ENCODE measurements at places on chromosomes 13 and 19.

GRCh38 chr13:110265682-110266430 lies 41.1 kb downstream of the COL4A1 start:
- no peak for DNase-seq

GRCh38 chr13:109372666-109373065 lies 413.7 kb downstream of the IRS2 start:
- no peak for DNase-seq

- no peak for DNase-seq
Measured at GRCh38 chr13:51825165-51825592, 19.8 kb downstream of the TMEM272 start.

GRCh38 chr13:33828431-33829129 lies 10.6 kb downstream of the RFC3 start:
- no peak for DNase-seq

GRCh38 chr19:4069331-4069959 lies 2.7 kb upstream of the ZBTB7A start:
- no peak for DNase-seq

GRCh38 chr13:30370916-30371521 lies 51.3 kb upstream of the UBE2L5 start:
- DNase-seq, result no peak

DNA sequence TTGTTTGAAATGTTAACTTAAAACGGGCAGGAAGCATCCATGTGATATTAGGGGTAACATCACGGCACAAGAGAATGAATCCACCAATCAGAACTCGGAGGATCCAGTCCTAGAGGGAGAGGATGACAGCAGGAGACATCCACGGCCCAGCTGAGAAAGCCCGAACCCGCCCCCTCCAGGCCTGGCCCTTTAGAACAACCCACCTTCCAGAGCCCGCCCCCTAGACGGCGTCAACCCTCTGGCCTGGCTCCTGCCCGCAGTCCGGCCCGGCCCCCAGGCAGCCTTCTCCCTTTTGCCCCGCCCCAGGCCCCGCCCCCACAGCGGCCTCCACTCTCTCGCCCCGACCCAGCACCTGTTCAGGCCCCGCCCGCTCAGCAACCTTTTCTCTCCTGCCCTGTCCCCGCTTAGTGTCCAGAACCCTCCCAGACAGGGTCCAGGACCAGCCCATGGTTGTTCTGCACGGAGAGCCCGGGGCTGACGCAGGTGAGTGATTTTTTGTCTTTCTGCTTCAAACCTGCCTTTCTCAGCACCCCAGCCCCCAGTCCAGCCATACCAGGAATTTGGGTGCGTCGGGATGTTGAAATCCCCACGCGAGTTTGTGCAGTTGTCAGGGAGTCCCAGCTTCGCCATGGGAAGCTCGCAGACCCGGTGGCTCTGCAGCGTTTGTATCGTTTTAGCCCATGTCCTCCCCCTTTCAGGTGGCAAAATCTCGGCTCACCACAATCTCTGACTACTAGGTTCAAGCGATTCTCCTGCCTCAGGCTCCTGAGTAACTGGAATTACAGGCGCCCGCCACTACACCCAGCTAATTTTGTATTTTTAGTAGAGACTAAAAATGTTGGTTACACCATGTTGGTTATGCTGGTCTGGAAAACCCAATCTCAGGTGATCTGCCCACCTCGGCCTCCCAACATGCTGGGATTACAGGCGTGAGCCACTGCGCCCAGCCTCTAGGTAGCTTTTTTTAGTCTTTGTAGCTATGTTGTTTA lies 16.1 kb downstream of the ZNF816 start:
- no peak for DNase-seq

GRCh38 chr13:71879129-71879535 lies 12.1 kb upstream of the DACH1 start:
- DNase-seq, result peak; percentile 68

- peak; percentile 98 for DNase-seq
Measured at GRCh38 chr19:42850981-42851717, 28.4 kb downstream of the PSG1 start.

GRCh38 chr19:50626795-50627194 lies 12.9 kb downstream of the SYT3 start:
- DNase-seq, result no peak

- no peak for DNase-seq
Measured at GRCh38 chr13:106484084-106484483, 51.4 kb downstream of the EFNB2 start.

- peak; percentile 92 for DNase-seq
Measured at GRCh38 chr19:11089254-11090013, at the start of gene LDLR. Gene LDLR, plus strand, starts transcription at chr19:11089463. Its CDS starts 86 bp downstream, at chr19:11089549.

DNA sequence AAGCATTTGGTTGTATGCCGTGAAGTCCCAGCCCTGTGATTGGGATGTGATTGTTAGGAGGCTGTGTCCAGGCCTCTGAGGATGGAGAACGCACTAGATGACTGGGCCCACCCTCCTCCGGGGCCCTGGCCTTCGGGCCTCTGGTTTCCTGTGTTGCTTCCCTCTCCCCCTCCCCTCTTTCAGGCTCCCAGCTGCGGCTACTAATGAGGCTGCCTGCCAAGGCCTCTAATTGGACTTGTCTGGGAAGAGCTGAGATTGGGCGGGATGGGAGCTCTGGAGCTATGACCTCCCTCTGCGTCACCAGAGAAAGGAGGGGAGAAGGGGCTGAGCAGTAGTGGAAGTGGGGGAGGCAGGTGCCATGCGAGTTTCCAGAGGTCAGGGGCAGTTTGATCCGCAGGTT lies 9.9 kb downstream of the PTH2 start:
- DNase-seq, result peak; percentile 32

DNA sequence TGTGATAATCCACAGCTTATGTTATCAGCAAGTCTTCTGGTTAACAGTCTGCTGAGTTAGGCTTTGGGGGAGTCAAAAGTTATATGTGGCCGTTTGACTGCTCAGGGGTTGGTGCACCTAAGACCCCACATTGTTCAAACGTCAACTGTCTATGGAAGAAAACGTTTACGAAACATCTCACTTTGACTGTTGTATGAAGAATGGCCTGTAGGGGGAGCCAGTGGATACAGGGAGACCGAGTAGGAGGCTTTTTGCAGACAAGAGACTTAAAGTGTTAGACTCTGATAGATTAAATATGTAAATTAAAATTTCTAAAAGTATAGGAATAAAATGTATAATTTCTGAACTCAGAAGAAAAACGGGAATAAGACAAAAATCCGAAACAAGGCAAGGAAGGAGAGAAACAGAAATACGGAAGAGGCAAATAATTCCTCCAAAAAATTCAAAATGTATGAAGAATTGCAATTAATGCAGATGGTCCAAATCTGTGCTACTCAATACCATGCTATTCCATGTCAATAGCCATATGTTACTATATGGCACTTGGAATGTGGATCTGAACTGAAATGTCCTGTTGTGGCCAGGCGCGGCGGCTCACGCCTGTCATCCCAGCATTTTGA lies 37.8 kb downstream of the TNFSF14 start:
- DNase-seq, result peak; percentile 59

GRCh38 chr13:21075011-21075378 lies 13.6 kb upstream of the LATS2 start:
- DNase-seq, result no peak

DNA sequence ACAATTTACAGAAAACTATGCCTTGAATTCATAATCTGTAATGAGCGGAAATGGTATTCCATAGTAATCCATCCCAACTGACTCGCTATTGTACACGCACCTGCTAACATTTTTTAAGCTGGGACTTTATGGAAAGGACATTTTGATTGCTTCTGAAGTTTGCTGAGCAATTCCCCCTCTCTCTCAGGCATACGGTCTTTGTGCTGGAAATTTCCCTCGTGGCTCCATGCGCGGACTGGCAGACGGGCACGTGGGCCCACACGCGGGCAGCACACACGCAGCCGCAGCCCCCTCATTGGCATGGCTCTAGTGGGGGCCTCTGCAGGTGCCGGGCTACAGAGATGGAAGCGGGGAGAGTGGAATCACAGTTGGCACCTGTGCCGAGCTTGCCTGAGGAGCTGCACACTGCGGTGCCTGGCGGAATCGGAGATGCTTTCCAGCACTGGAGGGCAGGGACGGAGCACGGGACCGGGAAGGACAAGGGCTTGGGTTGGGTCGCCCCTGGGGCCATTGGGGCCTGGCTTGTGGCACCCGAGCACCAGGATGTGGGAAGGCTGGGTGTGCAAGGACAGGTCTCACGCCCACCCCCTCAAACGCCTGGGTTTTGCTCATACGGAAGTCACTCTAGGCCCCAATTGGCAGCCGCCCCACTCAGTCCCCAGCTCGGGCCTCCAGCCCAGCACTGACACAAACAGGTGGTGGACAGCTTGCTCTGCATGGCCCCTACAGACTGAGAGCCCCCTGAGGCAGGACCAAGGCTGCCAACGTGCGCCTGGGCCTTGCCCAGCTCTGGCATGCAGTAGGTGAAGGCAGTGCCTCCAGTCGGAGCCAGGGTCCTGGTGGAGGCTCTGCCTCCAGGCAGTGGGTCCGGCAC lies 30.2 kb upstream of the CCNE1 start:
- no peak for DNase-seq

- DNase-seq, result peak; percentile 56
Measured at GRCh38 chr19:10760273-10760944, 42.5 kb downstream of the DNM2 start.

DNA sequence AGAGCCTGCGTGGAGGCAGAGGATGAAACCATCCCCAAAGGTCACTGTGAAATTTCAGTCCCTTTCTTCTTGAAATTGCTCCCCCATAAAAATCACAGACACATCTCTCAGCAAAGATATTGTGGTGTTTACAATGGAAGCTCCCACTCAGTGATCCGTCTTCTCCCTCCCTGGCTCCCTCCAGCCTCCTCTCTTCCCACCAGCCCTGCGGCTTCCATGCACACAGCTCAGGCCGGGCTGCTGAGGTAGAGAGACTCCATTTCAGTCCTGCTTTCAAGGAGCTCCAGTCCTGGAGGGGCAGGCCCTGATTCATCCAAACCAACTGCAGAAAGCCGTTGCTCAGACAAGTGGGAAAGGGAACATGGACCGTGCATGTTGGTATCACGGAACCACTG lies 24.0 kb upstream of the MIER2 start:
- DNase-seq, result no peak

DNA sequence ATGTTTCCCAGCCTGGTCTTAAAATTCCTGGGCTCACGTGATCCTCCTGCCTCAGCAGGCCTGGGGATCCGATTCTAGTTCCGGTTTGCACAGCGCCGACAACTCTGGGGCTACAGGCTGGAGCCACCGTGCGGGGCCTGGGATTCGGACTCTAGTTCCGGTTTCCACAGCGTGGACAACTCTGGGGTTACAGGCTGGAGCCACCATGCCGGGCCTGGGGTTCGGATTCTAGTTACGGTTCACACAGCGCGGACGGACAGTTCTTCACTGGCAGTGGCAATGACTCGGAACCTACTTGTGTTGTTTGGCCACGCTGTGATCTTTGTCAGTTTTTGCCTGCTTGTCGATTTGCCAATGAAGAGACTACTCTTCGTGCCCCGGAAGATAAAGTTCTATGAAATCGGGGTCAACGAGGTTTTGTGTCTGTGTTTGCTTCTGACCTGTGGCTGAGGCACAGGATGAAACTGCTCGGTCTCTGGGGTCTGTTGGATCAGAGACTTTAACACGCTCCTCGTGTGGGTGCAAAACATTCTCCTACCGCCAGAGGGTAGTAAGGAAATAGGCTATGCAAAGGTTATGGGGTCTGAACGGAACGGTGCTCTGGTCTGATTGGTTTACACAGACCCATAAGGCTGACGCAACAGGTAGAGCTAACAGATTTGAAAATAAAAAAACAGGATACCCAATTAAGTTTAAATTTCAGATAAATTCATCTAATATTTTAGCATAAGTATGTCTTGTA lies 12.1 kb upstream of the ZSCAN1 start:
- peak; percentile 25 for DNase-seq

GRCh38 chr19:8575467-8575997 lies 1.7 kb downstream of the MYO1F start:
- peak; percentile 22 for DNase-seq

DNA sequence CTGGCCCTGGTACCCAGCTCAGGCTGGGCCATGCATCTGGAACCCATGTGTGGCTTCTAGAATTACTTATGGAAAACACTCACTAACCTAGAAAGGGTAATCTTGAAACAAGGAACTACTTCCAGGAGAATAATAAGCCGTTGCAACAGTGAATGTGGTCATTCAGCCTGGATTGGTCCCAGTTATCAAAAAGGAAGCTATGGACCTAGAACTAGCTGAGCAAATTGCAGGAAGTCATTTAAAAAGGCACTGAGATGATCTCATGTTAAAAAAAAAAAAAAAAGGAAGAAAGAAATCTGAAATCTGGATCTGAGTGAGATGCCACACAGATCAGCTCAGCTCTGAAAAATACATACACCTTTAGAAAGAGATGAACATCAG lies 59.6 kb downstream of the DCT start:
- no peak for DNase-seq

GRCh38 chr19:46355234-46356148 lies 8.6 kb downstream of the PPP5C start:
- DNase-seq, result no peak

- DNase-seq, result peak; percentile 41
Measured at GRCh38 chr13:29162638-29163235, 342.6 kb downstream of the MTUS2 start.

DNA sequence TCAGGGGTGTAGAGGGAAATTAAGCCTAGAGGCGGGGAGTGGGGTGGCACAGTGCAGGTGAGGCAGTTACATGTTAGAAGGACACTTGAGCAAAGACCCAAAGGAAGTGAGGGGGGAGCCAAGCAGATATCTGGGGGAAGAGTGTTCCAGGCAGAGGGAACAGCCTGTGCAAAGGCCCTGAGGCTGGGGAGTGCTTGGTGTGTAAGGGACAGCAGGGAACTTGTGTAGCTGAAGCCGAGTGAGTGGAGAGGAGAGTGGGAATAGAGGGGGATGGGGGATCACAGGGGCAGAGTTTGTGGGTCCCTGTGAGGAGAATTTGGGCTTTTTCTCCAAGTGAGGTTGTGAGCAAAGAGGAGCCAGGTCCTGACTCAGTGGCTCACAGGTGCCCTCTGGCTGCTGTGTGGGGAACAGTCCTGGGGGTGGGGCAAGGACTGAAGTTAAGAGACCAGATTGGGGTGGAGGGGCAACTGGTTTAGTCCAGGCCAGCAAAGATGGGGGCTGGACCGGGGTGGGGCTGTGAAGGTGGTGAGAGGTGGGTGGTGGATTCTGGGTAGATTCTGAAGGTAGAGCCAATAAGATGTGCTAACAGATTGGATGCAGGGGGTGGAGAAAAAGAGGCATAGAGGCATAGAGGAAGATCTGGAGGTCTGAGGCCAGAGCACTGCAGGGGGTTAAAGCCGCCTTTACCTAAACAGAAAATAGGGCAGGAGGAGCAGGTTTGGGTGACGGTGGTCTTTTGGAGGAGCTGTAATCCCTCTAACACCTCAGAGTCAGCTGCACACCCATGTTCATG lies 75.3 kb downstream of the CACNA1A start:
- DNase-seq, result peak; percentile 49

DNA sequence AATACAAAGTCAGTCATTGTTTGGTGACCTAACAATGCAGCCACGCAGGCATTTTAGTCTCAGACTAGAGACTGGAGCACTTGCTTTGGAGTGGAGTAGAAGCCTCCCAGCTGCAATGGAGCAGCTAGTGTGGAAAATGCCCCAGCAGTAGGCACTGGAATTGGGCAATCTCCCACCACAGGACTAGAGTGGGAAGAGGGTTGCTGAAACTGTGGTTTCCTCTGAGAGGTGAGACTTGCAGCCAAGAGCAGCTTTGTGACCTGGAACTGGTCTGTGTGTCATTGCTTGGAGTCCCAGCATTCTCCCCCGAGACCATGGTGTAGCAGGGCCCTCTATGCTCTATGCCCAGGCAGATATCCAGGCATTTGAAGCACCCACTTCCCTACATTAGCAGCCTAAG lies 556.3 kb downstream of the UQCRFS1 start:
- no peak for DNase-seq

GRCh38 chr13:48635478-48635877 lies 18.3 kb upstream of the CYSLTR2 start:
- no peak for DNase-seq

- DNase-seq, result no peak
Measured at GRCh38 chr19:7104747-7105447, 35.4 kb downstream of the ZNF557 start.

Data from fibroblast of lung (primary cell).